GM12878 (cell line): ENCODE measurements at places on chromosomes 4 and X. TPM values are rescaled to one million over a fixed set of nuclear protein-coding genes. Genes with fewer than 3 reads are reported as not detected.

- no peak for DNase-seq
Measured at GRCh38 chr4:102089850-102090621, 255.2 kb downstream of the SLC39A8 start.

- no peak for DNase-seq
Measured at GRCh38 chr4:43296946-43297528, 404.5 kb downstream of the GRXCR1 start.

DNA sequence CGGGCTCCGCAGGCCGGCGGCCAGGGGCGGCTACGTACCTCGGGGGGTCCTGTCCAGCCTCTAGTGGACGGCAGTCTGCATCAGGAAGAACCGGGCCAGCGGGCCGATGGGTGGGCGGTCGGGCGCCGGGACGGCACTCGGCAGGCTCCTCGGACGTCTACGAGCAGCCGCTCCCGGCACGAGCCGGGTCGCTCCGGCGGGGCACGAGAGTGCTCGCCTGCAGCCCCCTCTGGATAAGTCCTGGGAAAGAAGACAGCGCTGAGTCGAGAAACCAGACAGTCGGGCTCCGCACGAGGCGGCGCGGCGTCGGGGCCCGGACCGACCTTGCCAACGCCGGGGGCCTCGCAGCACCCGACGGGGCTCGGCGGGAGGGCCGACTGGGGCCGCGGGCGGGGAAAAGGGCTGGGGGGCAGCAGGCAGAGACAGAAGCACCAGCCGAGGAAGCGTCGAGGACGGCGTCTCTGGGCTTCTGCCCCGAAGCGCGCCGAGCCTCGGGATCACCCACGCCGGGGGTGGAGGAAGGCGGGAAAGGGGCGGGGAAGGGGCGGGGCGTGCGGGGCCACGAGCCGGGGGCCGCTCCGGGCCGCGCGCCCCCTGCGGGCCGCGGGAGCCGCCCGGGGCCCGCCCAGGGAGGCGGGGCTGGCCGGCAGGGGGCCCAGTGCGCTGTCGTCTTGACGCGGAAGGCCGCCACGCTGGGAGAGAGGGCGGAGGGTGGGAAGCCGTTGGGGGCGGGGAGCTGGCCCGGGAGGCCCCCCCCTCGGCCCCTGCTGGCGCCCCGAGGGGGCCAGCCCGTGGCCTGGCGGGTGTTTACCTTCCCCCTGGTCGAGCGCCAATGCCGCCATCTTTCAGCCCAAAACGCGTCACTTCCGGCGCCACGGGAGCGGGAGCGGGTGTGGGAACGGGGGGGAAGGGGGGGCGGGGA, 1.9 kb downstream of the KLHL15 start:
- DNase-seq: peak; percentile 43

Gene GPRIN3
- polyA plus RNA-seq: not detected in 2 replicates

GRCh38 chrX:129925305-129926092, 19.5 kb downstream of the UTP14A start:
- no peak for DNase-seq
